ENCODE measurements at places on chromosomes 16 and 17.

DNA sequence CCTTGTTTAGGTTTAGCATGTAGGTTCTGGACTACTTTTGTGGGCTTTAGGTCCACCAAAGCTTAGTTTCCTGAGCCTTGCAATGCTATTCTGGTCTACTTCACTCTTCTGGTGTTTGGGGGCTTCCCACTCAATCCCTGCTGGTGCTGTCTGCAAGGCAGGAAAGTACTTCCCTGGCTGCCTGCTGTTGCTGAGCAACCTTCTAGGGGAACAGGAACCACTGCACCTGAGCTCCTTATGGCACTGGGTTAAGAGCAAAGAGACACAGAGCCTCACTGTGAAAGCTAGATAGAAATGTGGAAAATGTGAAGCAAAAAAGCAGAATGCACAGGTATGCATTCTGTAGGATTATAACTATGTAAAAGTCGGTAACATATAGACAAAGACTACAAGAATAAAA is 17.0 kb downstream of the MPO start:
- no peak for DNase-seq

DNA sequence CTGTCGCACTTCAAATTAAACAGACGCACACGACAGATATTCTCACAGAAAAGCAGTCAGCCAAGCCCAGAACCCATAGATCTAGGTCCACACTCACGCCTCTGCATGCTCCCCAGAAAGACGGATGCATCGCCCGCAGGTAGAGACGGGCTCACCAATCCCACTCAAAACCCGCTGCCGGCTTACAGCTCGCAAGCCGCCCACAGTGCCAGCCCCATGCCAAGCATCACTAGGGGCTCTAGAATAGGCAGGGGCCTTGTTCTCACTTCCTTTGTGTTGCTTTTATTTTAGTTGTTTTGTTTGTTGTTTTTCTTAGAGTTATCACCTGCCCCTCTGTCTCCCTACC is 336 bp upstream of the BMERB1 start:
- no peak for DNase-seq

- DNase-seq: no peak
Measured at GRCh38 chr16:25176136-25176535, 40.6 kb upstream of the AQP8 start.

- DNase-seq: no peak
Measured at GRCh38 chr17:77822302-77823030, 136.0 kb upstream of the TNRC6C start.

DNA sequence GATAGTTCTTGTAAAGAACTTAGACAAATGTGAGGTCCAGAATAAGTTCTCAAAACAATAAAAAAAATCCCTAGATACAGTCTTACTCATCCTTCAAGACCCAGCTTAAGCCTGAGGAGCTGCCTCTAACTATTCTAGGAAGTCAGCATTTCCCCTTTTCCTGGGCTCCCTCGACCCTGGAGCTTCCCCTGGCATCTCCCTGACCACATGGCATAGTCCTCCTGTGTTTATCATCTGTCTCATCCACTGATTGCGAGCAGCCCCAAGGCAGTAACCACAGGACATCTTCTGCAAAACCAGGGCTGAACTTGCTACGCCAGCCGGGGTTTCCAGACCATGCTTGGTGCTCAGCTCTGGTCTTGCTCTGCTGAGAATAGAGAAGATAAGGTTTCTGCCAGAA is 36.7 kb upstream of the NLRP1 start:
- no peak for DNase-seq

- no peak for DNase-seq
Measured at GRCh38 chr16:25546791-25547190, 145.0 kb upstream of the HS3ST4 start.

DNA sequence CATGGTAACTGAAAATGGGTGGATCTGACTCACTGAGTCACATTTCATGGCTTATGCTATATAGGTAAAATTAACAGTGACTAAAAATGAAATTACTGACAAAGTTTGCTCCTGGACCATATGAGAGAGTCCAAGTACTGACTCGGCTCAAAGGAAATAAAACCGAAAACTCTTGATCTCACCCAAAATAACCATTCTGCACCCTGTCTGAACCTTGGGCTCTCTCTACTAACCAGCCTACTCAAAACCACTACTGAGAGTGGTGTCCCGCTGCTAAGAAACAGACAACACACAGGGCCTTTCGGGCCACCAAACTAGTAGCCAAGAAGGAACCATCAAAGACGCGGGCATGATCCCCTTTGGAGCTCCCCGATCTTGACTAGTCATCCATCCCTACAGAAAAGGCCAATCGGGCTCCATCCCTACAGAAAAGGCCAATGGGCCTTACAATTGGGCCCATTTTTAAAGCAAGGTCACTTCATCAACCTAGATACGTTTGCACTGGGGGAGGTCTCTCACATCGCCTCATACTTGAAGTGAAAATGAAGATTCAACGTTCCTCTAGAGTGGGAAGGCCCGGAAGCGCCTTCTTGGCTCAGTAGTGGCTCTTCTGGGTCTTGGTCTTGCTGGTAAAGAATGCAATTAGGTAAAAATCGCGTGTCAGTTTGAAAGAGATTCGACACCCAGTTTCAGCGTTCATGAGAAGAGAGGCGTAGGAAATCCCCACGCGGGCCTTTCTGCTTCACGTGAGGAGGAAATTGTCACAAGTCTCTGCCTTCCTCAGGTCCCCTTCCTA is 720 bp upstream of the ZPBP2 start:
- DNase-seq: no peak

GRCh38 chr17:36645422-36645821 is 44.0 kb downstream of the MRM1 start:
- no peak for DNase-seq

Data from NCI-H460 (cell line).